GM04503 (cell line): ENCODE measurements at places on chromosomes 6 and 20.

- DNase-seq, result no peak
Observed at GRCh38 chr6:111978532-111979149, 75.3 kb upstream of the CCN6 start.

- no peak for DNase-seq
Observed at GRCh38 chr20:40688129-40689099, 622 bp downstream of the MAFB start.

DNA sequence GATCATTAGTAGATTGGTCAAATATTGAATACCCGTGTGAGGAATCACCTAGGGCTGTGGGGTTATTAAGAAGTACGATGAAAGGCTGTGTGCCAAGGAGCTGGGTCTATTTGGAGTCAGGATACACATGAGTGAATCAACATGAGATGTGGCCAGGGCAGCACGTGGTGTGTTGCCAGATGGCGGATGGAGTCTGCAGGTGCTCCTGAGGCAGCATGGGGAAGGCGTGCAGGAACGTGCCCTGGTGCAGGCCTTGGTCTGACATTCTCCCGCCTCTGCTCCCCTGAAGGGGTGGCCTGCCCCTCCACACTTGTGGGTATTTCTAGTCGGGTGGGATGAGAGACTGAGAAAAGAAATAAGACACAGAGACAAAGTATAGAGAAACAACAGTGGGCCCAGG lies 39.0 kb upstream of the SLC22A1 start:
- no peak for DNase-seq

- DNase-seq, result no peak
Observed at GRCh38 chr6:9208966-9209365, 773.6 kb upstream of the SLC35B3 start.

GRCh38 chr20:9478771-9479170 lies 35.6 kb upstream of the LAMP5 start:
- DNase-seq, result no peak

- no peak for DNase-seq
Observed at GRCh38 chr6:40912158-40912946, 126.7 kb downstream of the UNC5CL start.

- DNase-seq, result no peak
Observed at GRCh38 chr6:28732052-28732451, 191.7 kb downstream of the TRIM27 start.

- no peak for DNase-seq
Observed at GRCh38 chr6:169981568-169981967, 230.1 kb downstream of the ERMARD start.

DNA sequence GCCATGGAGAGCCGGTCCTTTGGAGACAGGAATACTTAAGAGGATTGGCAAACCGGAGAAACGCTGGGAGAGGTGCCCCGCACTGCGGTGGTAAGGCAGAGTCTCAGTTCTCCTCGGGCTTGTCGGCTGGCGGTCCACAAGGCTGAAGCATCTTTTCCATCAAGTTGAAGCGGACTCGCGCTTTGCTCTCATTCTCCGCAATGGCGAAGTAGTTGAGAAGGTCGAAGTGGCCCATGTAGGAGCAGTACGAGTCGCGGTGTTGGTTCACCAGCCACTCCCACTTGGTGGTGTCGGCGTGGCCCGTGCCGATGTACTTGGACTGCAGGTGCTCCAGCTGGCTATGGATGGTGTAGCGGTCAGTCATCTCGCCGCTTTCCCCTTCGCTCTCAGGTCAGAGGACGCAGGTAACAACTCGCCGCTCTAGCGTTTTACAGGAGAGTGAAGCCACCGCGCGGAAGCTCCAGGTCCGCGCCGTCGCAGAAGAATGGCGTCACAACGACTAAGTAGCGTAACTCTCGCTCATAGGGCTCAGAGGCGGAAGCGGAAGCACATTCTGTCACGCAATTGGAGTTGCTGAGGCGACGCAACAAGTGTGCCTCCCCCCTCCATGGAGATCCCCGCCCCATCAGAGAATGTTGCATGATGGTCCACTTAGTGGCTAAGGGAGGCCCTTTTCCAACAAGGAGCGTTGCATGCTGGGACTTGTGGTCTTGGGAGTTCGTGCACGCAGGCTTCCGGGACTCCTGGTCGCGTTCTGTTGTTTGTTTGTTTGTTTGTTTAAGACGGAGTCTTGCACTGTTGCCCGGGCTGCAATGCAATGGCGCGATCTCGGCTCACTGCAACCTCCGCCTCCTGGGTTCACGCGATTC lies at the start of gene SF3B5:
Gene SF3B5 (minus strand): TSS at position 440 of the 869 bp plus-strand sequence. CDS start 76 bp downstream, at position 364.
- DNase-seq, result peak; percentile 99

- no peak for DNase-seq
Observed at GRCh38 chr20:35004749-35005462, 49.2 kb downstream of the MYH7B start.

DNA sequence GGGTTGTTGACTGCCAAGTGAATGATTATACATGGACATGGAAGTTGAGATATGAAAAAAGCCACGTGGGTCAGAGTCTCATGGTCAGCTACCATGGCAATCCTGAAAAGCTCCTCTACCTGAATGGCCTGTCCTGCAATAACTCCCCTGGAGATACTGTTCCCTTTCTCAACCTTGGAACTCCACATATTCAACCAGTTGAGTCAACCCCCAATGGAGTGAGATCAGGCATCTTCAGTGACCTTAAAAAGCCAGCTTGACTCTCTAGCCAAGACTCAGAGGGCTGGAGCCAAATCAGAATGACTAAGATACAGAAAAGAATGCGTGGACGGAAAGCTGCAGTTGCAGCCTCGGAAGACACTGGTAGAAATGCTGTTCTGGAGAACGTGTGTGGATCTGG lies 341.3 kb downstream of the FOXA2 start:
- DNase-seq, result no peak
